HFFc6 (cell line): ENCODE measurements at places on chromosomes 16 and 17. TPM values are rescaled to one million over a fixed set of nuclear protein-coding genes. Genes with fewer than 3 reads are reported as not detected.

DNA sequence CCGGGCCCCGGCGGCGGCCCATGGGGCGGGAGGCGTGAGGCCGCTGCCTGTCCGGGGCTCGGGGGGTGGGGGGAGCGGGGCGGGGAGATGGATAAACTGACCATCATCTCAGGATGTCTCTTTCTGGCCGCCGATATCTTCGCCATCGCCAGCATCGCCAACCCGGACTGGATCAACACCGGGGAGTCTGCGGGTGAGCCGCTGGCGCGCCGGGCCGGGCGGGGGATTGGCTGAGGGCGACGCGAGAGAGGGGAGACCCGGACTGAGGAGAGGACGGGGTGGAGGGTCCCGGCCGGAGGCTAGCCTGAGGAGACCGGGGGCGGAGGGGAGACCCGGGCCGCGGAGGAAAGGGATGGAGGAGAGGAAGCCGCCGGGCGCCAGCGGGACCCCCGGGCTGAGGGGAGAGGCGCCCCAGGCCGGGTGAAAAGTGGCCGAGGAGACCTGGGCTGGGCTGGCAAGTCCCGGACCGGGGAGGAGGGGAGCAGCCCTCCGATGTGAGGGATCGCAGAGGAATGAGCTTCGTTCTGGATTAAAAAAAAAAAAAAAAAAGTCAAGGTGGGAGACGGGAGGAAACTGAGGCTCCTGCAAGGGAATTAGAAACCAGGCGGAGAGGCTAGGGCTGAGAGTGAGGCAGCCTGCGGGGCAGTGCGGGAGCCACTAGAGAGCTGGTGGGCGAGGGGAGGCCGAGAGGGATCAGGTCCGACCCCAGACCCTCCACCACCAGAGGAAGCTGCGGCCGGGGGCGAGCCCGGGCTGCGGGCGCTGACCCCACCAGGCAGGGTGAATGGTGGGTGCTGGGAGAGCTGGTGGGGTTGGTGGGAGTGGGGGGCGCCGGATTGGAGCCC, 526 bp downstream of the MOSMO start:
- peak overlapping the region; percentile 77 for H3K27ac ChIP-seq
- H3K27me3 ChIP-seq, result peaks cover 2% of the 10 kb centered on the region
- H3K4me3 ChIP-seq, result peak overlapping the region; percentile 98
- peaks cover 12% of the 10 kb centered on the region for H3K36me3 ChIP-seq
- no peak for DNase-seq
- peaks cover 59% of the 10 kb centered on the region for H3K4me1 ChIP-seq

DNA sequence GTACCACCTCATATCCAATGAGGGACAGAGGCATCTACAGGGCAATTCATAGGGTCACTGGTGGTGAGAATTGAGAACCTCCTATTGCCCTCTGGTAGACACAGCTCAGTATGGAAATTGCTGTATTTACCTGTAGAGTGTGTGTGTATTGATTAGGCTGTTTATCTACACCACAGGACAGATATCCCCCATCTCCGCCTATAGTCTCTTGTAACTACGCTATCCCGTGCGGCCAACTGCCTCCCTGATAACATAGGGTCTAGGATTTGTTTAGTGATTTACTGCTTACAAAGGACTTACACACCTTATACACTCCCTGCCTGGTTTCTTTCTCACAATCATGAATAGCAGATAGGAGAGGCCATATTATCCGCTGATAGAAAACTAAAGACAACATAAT, 1.7 kb upstream of the STAT3 start:
- DNase-seq, result no peak
- peaks cover 5% of the 10 kb centered on the region for H3K36me3 ChIP-seq
- H3K4me3 ChIP-seq, result no peak overlapping the region
- peaks cover 3% of the 10 kb centered on the region for H3K27me3 ChIP-seq
- peaks cover 27% of the 10 kb centered on the region for H3K4me1 ChIP-seq

RNF112 gene
- total RNA-seq, result 0.40 and 0.81 TPM in 2 replicates

- H3K36me3 ChIP-seq, result no peaks in the 10 kb centered on the region
- no peak overlapping the region for H3K27ac ChIP-seq
- H3K27me3 ChIP-seq, result no peaks in the 10 kb centered on the region
- H3K4me3 ChIP-seq, result no peak overlapping the region
- no peaks in the 10 kb centered on the region for H3K4me1 ChIP-seq
- no peak for DNase-seq
These were observed 421.1 kb upstream of the C16orf82 start for GRCh38 chr16:26645614-26646013.

- H3K4me1 ChIP-seq, result no peaks in the 10 kb centered on the region; the same call in 1 of the 2 replicates
- H3K27me3 ChIP-seq, result no peaks in the 10 kb centered on the region; the same call in 1 of the 2 replicates
- no peak for DNase-seq
These were observed 3.5 kb downstream of the CTRL start for GRCh38 chr16:67928147-67928546.

SPNS2 gene
- not detected in 3 replicates for total RNA-seq

- peak overlapping the region; percentile 100 for H3K4me3 ChIP-seq
- H3K27ac ChIP-seq, result peak overlapping the region; percentile 100
- peaks cover 90% of the 10 kb centered on the region for H3K27me3 ChIP-seq
- peaks cover 100% of the 10 kb centered on the region for H3K4me1 ChIP-seq
- peaks cover 75% of the 10 kb centered on the region for H3K36me3 ChIP-seq
These were observed 14.1 kb downstream of the COL1A1 start for GRCh38 chr17:50187394-50187725.
